ENCODE measurements at places on chromosomes 11 and 22.

DNA sequence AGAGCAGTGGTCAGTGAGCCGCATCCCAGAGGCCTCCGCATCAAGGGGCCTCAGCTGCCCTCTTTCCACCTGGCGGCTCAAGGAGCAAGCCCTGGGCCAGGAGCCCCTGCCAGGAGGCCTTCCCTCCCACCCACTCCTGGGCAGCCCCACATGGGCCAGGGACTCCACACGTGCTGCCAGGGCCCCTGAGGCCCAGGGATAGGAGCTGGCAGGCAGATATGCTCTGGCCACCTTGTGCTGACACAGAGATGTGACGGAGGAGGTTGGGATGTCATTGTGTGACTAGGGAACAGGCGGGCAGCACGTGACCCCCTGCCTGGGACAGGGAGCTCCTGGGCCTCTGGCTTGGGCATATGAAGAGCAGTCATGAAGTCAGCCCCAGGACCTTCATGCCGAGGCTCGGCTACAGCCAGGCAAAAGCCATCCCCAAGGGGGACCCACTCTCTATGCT is 77.9 kb downstream of the PIWIL3 start:
- no peak for DNase-seq

DNA sequence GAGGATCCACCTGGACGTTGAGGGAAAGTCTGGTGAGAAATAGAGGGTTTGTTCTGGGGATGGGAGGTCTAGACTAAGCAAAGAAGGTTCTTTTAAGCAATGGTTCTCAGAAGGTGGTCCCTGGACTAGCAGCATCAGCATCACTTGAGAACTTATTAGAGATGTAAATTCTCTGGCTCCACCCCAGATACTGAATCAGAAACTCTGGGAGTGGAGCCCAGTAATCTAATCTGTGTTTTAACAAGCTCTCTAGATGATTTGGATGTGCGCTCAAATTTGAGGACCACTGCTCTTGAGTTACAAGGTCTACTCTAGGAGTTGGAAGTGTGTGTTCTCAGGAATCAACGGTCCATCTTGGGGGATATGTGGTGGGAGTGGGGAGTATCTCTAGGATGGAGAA is 3.3 kb upstream of the ABCG4 start:
- DNase-seq = no peak

- no peak for DNase-seq
Measured at GRCh38 chr11:31529189-31529588, 19.6 kb downstream of the ELP4 start.

DNA sequence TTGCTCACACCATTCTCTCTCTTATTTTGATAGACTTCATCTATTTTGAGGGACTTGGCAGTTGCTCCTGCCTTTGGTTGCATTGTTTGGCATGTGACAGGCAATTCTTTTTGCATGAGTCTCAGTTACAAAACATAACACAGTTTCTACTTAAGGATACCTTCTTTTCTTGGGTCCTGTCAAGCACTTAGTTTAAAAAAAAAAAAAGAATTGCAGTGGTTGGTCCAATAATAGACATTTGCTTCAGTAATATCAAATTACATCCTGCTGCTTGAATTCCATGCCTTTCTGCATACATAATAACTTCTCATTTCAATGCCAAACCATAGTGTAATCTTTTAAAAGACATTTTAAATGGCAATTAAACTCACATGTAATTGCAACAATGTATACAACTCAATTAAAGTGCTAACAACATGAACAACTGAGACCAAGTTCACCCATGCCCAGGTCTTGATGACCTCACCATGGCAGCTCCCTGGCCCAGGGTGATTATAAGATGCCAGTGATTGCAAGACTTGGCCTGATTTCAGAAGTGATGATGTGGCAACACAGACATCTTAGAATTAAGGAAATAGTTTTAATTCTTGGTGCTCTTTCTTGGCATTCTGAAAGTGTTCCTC is 32.2 kb upstream of the PLET1 start:
- no peak for DNase-seq

GRCh38 chr22:37098976-37099591 is 10.4 kb downstream of the TMPRSS6 start:
- no peak for DNase-seq

DNA sequence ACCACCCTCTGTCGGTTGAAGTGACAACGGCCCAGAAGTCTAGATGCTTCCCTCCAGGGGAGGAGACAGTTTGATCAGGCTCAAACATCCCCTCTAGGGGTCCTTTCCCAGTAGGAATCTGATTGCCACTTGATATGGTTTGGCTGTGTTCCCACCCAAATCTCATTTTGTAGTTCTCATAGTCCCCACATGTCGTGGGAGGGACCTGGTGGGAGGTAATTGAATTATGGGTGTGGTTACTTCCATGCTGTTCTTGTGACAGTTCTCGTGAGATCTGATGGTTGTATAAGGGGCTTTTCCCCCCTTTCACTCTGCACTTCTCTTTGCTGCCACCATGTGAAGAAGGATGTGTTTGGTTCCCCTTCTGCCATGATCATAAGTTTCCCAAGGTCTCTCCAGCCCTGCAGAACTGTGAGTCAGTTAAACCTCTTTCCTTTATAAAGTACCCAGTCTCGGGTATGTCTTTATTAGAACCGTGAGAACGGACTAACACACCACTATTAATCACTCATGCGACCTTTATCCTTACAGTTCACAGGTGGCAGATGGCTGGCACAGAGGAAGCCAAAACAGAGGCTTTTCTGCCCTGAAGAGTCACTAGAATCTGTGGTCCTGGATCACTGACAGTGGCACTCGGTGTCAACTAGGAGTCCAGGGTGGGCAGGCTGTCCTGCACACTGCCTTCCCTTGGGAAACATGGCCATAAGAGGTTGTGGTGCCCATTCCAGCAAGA is 21.6 kb downstream of the ASPHD2 start:
- DNase-seq = no peak

GRCh38 chr11:5004424-5005274 is 10.0 kb downstream of the OR51L1 start:
- no peak for DNase-seq

- DNase-seq = peak; percentile 41
Measured at GRCh38 chr22:49632199-49633009, 195.3 kb downstream of the BRD1 start.

- no peak for DNase-seq
Measured at GRCh38 chr22:34080433-34080832, 160.2 kb upstream of the LARGE1 start.

DNA sequence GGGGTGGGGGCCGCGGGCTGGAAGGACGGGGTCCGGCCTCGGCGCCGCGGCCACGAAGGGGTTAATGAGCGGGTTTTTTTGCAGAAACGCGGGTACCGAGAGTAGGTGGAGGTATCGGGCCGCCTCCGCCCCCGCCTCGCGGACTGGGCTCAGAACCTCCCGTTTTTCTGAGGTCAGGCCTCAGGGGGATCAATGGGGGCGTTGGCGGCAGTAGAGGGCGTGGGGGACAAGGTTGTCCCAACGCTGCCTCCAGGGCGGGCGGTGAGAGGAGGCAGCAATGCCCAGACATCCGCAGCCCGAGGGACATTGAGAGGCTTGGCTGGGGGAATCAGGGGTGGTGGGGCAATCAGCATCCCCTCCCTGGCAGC is 34.8 kb upstream of the PRODH start:
- no peak for DNase-seq

DNA sequence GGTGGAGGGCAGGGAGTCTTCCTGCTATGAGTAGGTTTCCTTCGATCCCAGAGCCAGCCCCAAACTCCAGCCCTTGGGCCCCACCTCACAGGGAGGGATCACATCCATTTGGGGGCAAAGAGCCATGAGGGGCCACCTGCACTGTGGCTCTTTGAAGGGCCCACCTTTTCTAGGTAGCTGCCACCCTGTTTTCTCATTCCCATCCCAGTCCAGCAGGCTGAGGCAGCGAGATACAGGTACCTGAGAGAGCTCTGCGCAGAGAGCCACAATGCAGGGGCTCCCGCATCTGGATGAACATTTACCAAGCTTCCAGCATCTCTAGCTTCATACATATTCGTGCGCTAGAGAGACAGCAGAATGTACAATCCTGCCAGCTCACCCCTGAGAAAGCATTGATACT is 16.3 kb downstream of the FXYD6 start:
- DNase-seq = no peak

DNA sequence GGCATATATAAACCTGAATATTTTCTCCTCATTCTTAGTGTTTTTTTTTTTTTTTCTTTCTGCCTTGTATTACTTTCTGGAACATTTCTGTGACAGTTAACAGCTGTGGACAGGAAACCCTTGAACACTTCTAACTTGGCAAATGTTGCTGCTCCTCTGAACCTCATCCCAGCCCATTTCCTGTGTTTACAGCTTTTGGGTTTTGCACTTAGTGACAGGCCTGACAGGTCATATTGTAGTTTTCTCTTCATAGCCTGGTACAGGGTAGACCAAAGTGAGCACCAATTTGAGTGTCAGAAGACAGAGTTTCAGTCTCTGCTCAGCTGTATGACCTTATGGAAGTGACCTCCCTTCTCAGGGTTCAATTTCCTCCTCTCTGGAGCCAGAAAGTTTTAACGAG is 91.6 kb downstream of the STIM1 start:
- peak; percentile 19 for DNase-seq

DNA sequence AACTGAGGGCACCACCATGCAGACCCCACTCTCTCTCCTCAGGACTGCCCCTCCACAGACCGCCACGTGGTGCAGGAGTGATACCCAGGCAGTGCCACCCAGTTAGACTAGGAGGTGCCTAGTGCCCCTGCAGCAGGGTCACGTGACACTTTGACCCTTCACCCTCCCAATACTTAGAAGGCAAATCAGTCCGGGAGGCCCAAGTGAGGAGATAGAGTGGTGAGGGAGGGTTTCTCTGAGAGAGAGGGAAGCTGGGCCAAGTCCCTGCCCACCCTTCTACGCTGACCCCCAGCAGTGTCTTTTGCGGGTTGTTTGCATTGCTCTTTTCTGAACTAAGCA is 84.6 kb downstream of the BUD13 start:
- DNase-seq = no peak

- no peak for DNase-seq
Measured at GRCh38 chr11:35526370-35526792, 965 bp upstream of the PAMR1 start.

DNA sequence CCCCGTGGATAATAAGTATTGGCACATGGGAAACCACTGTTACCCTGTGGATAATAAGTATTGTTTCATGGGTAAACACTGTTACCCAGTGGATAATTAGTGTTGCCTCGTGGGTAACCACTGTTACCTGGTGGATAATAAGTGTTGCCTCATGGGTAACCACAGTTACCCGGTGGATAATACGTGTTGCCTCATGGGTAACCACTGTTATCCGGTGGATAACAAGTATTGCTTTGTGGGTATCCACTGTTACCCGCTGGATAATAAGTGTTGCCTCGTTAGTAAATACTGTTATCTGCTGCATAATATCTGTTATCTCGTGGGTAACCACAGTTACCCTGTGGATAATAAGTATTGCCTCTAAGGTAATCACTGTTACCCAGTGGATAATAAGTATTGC is 25.5 kb upstream of the NXPE4 start:
- DNase-seq = no peak

DNA sequence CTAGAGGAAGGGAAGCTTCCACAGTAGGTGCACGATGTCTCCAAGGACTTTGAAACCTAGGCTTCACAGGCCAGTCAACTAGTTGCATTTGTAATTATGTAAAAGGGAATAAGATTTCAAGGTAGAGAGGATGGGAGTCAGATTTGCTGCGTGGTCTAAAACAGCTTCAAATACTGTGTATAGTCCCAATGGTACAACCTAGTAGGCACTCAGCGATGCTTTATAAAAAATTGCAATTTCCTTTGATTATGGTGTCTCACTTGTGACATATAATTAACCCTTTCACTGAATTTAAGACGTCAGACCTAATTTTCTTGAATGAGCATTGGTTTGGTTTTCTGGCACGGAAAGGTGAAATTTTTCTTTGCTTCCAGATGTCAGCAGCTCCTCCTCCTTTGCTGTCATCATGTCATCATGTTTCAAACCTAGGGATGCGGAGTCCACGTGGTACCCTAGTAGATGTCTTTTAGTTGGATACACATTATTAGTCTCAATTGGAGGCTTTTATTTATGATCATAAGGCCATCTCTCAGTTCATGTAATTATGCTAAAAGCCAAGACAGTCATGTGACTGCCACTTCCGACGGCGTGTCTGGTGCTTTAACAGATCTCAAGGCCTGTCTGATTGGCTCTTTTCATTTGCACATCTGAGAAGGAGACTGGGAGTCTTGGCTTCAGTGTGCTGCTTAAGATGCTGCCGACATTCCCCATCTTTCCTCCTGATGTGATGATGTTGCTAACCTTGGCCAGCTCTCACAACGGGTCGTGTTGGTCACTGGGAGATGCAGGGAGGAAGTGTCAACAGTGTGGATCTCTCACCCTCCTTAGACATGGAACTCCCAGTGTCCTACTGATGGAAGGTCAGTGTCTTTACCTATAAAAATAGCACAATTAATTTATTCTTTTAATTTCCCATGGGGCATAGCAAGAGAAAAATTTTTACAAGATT is 134.0 kb downstream of the HIPK3 start:
- DNase-seq = no peak

- DNase-seq = no peak
Measured at GRCh38 chr11:64457416-64458010, 98.6 kb downstream of the RPS6KA4 start.

GRCh38 chr11:94150704-94151685 is 22.4 kb downstream of the PANX1 start:
- no peak for DNase-seq

DNA sequence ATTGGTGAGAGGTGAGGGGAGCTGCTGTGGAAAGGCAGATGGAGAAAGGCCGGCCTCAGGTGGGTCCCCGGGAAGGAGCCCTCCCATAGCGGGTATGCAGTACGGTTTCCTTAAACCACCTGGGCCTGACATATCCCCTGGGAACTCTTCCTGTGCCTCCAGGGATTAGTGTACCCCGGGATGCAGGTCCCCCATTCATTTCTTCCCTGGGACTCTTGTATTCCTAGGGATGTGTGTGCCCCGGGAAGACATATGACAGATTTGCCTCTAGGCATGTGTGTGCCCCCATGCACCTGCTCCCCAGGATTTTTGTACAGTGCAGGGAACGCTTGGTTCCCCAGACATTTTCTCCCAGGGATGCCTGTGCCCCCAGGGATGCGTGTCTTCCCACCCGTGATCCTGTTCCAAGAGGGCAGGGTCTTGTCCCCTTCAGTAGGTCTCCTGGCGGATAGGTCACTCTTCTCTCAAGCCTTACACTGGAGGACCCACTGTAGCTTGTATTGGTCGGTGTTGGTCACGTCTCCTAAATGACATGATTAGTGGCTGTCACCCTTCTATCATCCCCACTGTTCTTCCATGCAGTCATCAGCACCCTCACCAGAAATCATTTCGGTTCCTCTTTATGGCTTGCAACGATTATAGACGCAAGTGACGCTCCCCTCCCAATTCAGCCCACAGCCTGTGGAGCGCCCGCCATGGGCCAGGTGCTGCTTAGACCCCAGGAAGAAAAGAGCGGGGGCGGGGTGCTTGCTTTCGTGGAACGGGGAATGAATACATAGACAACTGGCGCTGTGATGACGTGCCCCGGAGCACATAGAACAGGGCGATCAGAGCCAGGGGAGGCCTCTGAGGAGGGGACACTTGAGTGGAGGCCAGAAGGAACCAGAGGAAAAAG is 1.3 kb downstream of the PARVB start:
- peak; percentile 81 for DNase-seq

DNA sequence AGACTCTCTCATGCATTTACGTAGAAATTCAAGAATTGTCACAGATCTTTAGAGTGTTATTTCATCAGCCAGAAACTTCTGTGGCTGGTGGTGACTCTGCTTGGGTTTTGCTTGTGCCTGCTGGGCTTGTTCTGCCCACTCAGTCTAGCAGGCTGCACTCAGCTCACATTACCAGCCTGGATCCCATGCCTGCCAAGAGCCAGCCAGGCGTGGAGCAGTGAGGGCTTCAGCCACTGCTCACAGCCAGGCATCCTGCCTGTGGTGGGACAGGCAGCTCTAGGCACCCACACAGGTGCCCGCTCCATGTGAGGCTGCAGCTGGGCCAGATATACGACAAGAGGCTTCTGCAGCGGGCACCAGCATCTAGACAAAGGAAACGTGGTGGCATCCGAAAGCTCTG is 1213.3 kb upstream of the RAG2 start:
- no peak for DNase-seq
